ENCODE measurements at places on chromosomes 3 and 15.
A peak's percentile ranks its signal among the peaks of the same experiment; 100 is the strongest.

- DNase-seq, result no peak
Measured at GRCh38 chr3:24953060-24953771, 458.6 kb upstream of the THRB start.

DNA sequence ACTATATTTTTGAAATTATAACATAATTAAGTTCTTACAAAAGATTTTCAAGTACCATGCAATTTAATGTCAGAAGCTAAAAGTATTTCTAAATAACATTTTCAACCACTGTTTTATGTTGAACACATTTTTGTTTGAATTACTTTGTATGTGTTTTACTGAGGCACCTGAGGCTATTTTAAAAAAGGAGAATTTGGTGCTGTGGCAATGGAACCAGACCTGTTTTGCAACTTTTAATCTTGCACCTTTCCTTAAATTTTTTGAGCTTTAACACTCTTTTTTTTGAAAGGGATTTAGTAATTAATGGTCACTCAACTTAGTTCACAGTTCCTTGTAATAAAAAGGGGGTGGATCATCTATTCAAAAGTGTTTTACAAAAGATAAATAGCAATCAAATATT, 561.6 kb downstream of the ZBBX start:
- no peak for DNase-seq

DNA sequence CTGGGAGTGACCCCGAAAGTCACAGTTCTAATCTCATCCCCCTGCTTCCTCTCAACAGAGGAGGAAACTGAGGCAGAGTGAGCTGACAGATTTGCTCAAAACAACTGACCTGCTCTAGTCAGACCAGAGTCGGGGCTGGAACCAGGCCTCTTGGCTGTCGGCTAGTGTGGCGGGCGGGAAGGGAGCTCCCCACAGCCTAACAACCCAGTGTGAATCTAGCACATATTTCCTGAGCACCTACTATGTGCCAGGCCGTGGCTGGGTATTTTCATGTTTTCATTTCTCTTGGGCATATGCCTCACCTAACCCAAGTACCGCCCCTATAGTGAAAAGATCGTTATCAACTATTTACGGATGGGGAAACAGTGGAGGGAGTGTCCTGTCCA, 27.2 kb downstream of the GRIP2 start:
- no peak for DNase-seq

- no peak for DNase-seq
Measured at GRCh38 chr3:13134166-13134878, 61.1 kb upstream of the IQSEC1 start.

DNA sequence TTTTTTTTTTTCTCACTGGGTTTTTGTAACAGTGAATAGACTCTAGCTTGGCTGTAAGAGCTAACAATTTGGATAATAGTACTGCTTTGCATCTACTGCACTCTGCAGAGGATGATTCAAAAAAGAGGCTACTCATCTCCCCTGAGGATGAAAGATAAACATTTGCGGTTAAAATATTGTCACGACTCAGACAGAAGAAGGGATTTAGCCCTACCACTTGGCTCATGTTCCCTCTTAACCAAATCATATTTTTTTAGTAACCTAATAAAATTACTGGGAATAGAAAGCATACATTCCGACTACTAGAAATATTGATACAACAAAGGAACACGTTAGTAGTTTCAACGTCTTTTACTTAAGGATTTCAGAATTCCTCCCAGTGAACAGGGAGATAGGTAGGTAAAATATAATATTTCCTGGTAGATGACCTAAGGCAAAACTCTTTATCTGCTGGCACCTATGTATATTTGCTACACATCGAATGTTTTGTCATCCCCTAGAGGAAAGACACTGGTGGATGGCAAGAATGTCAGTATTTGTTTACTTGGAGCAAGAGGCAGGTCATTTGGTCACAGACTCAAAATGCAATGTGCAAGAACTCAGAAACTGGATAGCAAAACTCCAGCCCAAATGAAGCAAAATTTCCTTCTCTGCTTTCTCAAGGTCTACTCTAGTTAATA, 110.8 kb downstream of the GREM1 start:
- DNase-seq, result no peak

GRCh38 chr15:57323299-57323805, 53.0 kb upstream of the CGNL1 start:
- DNase-seq, result no peak

DNA sequence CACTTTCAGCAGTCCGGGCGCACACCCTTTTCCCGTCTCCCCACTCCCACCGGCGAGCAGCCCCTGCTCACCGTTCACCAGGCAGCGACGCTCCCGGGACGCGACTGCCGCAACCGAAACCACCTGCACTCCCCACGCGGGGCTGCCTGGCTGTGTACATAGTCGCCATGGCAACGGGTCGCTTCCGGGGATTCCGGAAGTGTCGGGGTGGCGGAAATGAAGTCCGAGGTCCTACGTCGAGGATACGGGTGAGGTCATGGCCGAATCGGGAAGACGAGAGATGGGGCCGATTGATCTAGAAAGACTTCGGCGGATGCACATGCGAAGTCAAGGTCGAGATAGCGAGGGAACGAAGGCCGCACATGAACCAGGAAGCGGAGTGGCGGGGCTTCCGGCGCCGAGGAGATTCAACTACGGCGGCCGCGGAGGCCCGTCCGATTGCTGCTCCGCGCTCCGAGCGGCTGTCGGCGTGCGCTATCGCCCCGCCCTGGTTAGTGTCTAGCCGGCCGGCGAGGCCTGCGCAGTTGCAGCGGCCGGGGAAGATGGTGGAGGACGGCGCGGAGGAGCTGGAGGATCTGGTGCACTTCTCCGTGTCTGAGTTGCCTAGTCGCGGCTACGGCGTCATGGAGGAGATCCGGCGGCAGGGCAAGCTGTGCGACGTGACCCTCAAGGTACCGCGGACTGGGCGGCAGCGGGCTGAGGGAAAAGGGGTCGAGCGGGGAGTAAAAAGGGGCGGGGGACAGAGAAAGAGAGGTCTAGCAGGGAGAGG, at the start of the genes KIF9 and KLHL18:
TSS of gene KIF9 (minus strand) at position 376 of the 769 bp plus-strand sequence. CDS start 5,425 bp downstream, outside the sequence.
TSS of gene KLHL18 (plus strand) at position 521 of the 769 bp plus-strand sequence. CDS start at position 543, 22 bp downstream.
- DNase-seq, result peak; percentile 97

GRCh38 chr3:184565421-184566211, 4.0 kb downstream of the EPHB3 start:
- DNase-seq, result no peak

- DNase-seq, result no peak
Measured at GRCh38 chr3:126345641-126346460, 11.4 kb downstream of the KLF15 start.

DNA sequence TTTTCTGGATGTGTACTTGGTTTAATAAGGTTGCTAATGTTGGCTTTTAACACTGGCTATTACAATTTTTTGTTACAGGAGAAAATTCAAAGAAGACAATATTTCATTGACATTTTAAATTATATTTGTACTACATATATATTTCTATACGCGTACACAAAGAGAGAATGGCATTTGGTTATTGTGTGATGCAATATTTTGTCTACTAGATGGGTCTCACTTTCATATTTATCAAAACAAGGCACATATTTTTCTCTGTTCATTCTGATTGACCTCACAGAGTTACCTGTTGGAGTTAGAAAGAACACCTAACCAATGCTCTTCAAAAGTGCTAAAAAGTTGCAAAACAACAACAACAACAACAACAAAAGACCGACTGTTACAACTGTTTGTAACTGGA, 50.2 kb upstream of the VGLL3 start:
- no peak for DNase-seq

DNA sequence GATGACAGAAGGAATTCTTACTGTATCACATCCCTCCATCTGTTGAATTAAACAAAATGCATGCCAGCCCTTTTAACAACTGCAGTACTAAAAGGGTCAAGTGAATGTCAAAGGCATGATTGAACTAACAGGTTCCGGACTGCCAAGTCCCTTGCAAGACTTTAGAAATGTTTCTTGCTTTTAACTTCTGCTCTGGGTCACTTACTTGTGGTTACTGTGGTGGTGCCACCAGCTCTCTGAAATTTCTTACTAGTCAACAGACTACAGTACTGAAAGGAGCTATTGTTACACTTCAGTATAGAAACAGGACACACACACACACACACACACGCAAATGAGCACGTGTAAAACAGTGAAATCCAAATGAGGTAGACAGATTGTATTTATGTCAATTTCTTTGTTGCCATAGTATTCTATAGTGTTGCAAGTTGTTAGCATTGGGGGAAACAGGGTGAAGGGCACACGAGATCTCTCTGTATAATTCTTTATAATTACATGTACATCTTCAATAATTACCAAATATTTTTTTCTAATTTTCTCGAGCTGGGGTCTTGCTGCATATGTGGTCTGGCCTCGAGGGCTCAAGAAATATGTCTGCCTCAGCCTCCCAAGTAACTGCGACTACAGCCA, 79.9 kb upstream of the SLC25A26 start:
- no peak for DNase-seq

DNA sequence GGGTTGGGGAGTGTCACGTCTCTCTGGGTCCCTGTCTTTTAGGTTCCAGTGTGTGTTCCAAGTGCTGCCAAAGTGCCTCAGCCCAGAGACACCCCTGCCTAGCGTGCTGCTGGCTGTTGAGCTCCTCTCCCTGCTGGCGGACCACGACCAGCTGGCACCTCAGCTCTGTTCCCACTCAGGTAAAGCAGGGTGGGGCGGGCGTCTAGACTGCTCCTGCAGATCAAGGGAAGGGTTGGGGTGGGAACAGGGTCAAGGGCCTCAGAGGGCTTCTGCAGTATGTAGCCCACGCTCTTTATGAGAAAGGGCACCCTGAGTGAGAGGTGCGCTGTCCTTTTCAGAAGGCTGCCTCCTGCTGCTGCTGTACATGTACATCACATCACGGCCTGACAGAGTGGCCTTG, 17.2 kb downstream of the ATRIP start:
- DNase-seq, result no peak

DNA sequence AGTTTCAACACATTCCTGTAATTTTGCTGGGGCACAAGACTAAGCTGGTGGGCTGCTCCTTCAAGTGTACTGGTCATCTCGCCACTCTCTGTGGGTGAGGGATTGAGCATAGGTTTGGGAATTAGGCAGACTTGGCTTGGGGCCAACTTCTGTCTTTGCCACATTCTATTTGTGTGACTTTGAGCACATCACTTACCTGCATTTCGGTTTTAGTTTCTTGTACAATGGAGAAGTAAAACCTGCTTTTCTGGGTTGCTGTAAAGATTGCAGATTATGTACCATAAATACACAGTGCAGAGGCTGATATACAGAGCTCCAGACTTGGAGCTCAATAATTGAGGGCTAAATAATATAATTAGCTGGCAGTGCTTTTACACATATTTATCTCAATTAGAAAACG, 162.1 kb downstream of the C3orf38 start:
- DNase-seq, result no peak

DNA sequence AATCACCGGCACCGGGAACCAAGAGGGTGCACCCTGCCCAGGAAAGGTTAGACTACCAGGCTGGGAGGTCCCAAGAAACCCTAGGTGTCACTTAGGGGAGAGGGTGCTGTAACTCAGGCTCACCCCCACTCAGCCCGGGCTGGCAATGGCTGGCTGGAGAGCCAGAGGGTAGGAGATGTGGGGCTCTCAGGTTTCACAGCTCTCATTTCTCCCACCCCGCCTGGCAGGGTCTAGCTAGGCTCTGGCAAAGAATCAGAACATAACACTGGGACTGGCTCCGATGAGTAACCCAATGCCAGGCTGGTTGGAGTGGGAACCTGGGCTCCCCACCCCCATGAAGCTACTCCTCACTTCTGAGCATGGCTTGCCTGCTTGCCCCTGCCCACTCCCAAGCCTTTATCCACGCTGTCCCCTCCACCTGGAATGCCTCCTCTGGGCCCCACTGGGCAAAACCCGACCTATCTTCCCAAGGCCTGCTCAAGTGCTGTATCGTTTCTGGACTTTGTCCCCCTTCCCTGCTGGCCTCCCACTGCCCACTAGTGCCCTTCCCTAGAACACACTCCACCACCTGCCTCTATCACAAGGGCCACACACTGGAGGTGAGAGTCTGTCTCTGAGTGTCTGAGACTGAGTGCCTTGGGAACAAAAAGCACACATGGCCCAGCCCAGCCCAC, 2.0 kb downstream of the CIB2 start:
- DNase-seq, result no peak

DNA sequence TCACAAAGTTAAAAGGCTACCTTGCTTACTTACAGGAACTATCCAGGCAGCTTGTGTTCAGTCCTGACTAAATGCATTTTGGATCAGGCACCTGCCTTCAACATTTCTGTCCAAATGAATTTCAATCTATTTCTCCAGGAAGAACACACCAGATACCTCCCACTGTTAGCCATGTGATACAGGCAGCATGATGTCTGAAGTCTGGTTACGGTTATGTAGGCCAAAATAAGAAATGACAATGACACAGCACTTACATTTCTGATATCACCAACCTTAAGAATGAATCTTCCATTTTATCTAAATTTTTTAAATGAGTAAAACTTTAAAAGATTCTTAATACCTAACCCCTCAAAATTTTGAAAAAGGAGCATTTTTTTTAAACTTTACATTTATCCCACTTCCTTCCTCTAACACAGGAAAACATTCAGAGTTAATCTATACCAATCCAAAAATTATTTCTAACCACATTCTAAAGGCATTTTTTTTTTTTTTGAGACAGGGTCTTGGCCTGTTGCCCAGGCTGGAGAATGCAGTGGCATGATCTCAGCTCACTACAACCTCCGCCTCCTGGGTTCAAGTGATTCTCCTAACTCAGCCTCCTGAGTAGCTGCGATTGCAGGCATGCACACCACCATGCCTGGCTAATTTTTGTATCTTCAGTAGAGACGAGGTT, at the start of gene MAP4:
TSS of gene MAP4 (minus strand) at position 116 of the 673 bp plus-strand sequence. CDS start 17,556 bp downstream, outside the sequence.
- no peak for DNase-seq

DNA sequence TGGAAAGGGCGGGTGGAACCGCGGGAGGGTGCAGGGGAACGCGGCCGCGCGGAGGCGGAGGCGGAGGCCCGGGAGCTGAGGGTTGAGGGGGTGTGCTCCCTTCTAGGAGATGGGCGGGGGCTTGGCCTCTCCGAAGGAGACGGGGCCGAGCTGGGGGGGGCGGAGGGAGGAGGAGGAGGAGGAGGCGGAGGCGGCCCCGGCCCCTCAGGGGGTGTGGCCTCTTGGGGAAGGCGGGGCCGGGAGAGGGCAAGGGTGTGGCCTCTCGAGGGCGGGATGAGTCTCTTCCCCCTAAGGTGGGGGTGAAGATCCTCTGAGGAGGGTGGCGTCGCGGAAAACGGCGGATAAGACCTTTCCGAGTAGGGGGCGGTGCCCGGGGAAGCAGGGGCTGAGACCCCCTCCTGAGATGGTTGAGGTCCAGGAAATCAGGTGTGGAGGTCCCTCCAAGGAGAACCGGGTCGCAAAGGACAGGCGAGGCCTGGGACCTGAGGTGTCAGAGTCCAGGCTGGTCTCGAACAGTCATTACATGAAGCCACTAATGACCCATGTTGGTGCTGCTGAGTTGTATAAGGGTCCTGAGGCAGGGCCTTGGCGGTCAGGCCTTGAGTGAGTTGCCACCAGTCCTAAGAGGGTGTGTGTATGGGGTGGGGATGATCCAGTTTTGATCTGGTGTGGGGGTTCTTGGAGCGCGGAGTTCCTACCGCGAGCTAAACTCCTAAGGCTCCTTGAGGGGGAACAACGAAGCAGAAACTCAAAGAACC, 759 bp downstream of the WDR6 start:
- DNase-seq, result peak; percentile 92

GRCh38 chr3:157746391-157746790, 243.2 kb upstream of the VEPH1 start:
- DNase-seq, result no peak

- DNase-seq, result no peak
Measured at GRCh38 chr15:60091157-60091556, 87.0 kb downstream of the FOXB1 start.
